Activated CD4-positive, alpha-beta T cell treated with anti-CD3 and anti-CD28 coated beads for 36 hours (primary cell): ENCODE measurements at places on chromosomes 13 and 19. TPM values are rescaled to one million over a fixed set of nuclear protein-coding genes. Genes with fewer than 3 reads are reported as not detected.

DNA sequence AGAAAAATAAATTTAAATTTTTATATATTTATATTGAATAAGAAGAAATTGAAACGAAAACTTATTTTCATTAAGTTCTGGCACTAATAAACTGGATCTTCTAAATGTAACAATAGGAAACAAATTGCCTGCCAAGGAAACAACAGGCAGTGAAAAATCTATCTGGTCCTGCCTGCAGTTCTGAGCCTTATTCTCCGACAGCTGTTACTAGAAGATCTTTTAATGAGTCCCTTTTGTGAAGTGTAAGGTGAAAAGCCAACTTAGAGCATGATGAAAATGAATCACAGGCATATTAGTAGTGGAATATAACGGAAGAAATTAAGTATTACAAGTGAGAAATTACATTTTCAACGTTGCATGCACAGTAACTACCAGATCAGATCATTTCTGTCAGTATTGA, 1002.7 kb upstream of the PCDH20 start:
- no peak for DNase-seq

DNA sequence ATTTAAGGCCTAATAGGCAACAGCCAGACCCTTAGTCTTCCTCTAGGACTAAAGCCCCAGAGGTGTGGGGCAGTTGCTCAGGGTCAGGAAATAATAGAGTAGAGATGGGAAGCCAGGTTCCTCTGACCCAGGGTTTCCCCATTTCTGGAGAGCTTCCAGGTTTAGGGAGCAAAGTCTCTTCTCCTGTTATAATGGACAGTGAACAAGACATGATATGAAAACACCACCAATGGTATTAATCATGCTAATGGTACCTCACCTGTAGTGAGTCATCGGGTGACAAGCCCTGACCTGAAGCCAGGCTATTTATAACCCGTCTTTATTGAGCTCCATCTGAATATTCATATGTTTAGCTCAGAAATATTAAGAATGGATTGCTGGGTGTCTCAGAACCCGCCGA, 24.6 kb downstream of the BICRA start:
- no peak for DNase-seq

GRCh38 chr19:45527731-45528130, 20.5 kb downstream of the VASP start:
- no peak for DNase-seq

GRCh38 chr19:33292595-33293254, 9.6 kb downstream of the CEBPA start:
- no peak for DNase-seq

DNA sequence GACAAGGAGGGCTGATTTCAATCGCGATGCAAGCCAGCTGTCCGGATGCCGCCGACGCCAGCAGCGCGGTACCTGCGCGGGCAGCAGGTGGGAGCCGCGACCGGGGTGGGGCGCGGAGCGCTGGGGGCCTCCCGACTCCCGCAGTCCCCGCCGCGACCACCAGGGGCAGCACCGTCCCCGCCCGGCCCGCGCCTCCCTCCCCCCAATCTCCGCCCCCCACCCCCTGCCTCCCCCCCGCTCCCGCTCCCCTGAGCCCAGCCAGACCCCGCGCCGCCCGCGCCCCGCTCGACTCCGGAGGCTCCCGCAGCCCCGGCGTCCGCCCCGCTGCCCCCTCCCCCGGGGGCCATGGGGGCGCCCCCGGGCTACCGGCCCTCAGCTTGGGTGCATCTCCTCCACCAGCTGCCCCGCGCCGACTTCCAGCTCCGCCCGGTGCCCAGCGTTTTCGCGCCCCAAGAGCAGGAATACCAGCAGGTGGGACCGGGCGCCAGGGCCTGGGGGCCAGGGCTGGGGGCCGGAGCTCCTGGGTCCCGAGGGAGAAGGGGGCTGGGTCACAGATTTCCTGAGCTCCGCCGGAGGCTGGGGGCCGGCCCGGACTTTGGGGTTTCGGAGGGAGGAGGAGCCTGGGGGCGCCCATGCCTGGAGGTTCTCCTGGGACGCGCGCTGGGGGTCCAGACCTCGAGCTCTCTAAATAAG, at the start of gene TTYH1:
TTYH1 (plus strand) TSS at position 257 of the 693 bp plus-strand sequence; CDS start at position 346, 89 bp downstream.
- DNase-seq = peak; percentile 71

- peak; percentile 99 for DNase-seq
Observed at GRCh38 chr19:41263850-41264580, at the start of gene HNRNPUL1. HNRNPUL1 (plus strand) TSS chr19:41264372; CDS start chr19:41264504, 132 bp downstream.

- peak; percentile 84 for DNase-seq
Observed at GRCh38 chr19:10289167-10289835, 451 bp upstream of the ICAM5 start.

DNA sequence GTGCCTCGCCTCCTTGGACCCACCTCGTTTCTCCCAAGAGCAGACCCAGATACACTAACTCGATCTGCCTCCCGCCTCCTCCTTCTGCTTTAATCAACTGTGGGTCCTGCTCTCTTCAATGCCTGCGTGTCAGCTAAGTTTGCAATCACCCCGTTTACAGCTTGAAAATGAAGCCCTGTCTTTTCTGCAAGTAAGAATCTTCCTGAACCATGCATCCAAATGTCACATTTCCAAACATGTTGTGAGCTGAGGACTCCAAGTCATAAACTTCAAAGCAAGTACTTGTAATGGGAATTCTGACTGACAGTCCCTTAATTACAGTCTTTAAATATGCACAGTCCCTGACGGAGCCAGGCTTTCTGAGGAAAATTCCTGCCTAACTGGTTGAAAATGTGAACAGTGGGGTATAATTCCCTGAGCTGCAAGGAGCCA, 154.9 kb upstream of the UQCRFS1 start:
- DNase-seq = no peak

DNA sequence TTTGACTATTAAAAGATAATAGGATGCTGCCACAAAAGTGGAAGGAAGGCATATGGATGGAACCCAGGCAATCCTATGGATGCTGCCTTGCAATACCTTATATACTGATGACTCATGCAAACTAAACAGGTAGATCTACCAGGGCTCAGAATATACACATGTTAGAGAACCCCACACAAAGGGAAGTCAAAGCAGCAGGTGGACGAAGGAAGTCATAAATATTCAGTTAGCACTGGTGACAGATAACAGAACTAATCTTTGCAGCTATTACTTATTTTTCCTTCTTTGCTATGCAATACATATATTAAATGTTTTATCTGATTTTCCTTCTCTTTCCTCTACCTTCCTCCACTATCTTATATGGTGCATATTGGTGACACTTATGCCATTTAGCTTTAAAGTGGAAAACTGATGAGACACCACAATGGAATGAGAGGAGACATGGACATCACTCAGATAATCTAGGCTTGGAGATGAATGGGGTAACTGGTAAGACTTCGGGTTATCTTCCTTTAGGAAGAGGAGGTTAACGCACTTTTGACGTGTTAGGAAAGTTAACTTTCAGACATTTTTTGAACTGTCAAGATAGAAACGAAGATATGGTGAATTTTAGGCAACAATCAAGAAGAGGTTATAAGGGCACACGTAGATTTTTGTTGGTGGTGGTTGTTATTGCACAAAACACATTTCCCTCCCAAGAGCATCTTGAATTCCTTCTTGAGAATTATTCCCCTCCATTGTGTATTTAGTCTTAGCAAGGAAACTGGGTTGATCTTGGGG, 39.8 kb upstream of the MBNL2 start:
- DNase-seq = no peak

- DNase-seq = no peak
Observed at GRCh38 chr19:3370214-3370720, 3.9 kb downstream of the NFIC start.

DNA sequence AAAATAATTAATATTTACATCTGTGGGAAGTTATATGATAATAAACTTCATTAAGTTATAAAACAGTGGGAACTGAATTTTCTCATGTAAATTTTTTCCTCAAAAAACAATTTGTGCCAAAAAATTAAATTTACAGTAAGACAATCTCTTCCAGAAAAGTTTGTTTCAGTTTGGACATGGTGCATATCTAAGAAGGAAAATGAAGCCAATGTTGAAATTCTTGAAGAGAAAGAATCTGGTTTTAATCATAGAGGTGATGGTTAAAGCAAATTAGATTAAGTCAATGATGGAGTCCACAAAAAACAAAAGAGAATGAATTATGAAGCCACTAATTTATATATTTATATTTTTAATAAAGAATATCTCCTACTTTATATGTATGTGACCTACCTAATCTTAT, 457.2 kb upstream of the SLITRK1 start:
- DNase-seq = no peak

- DNase-seq = no peak
Observed at GRCh38 chr19:28940751-28941500, 272.0 kb downstream of the UQCRFS1 start.

- DNase-seq = peak; percentile 28
Observed at GRCh38 chr13:45518525-45519245, 53.9 kb downstream of the COG3 start.

DNA sequence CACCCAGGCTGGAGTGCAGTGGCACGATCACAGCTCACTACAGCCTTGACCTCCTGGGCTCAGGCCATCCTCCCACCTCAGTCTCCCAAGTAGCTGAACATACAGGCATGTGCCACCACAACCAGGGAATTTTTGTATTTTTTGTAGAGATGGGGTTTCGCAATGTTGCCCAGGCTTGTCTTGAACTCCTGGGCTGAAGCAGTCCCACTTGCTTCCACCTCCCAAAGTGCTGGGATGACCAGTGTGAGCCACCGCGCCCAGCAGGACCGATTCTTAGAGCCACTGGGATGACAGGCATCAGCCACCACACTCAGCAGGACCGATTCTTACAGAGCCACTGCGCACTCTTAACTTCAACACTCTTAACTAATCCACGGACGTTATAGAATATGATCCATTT, 54.9 kb upstream of the RANBP3 start:
- DNase-seq = no peak

- no peak for DNase-seq
Observed at GRCh38 chr13:109989686-109990085, 203.3 kb upstream of the IRS2 start.

DNA sequence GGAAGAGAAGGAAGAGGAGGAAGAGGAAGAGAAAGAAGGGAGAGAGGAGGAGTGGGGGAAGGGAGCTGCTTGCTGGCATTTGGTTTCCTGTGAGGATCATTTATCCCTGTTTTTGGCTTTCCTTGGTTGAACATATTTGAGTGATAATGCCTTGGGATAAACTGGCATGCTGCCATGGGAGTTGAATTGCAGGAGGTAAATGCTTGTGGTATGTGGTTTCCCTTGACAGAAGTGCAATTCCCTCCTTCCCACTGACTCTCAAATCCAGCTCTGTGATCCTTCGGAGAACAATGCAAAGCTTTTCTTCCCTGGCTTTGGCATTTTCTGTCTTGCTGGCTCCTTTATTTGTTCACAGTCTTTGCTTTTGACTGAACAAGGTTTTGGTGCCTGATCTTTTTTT, 27.2 kb upstream of the CBY2 start:
- DNase-seq = no peak

GRCh38 chr13:44432650-44433049, 59.0 kb downstream of the SERP2 start:
- no peak for DNase-seq

- DNase-seq = no peak
Observed at GRCh38 chr19:40270362-40271089, 14.6 kb downstream of the AKT2 start.

- DNase-seq = no peak
Observed at GRCh38 chr19:9073806-9074205, 13.1 kb upstream of the OR1M1 start.

DNA sequence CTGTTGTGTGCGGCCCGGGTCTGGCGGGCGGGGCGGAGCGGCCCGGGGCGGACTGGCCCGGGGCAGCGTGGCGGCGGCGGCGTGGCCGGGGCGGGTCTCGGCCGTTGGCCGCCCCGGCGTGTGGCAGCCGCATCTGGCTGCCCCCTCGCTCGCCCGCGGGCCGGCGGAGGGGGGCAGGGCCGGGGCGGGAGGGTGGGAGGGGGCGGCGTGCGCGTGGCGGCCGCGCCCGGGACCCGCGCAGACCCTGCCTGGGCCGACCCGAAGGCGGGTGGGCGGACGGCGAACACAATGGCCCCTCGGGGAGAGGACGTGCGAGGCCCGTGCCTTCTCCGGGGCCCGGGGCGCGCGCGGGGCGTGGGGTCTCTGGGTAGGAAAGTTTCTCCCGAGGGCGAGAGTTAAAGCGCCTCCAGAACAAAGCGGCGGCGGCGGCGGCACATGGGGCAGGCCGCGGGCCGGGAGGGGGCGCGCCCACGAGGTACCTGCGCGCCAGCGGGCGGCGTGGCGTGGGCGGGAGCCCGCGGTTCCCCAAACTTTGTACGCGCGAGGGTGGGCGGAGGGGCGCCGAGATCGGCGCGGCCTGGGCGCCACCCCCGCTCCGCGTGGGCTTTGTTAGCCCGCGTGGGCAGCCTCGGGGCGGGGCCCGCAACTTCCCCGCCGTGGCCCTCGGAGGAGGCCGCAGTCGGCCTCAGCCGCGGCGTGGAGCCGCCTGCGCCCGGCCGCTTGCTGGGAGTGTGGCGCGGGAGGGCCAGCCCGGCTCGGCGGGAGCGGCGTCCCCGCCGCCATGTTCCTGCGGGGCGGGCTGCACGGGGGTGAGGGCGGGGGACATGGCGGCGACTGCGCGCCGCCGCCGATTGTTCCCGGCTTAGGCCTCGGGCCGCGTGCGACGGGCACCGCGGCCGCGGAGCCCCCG, 764 bp downstream of the MIR17HG start:
- DNase-seq = peak; percentile 78

DNA sequence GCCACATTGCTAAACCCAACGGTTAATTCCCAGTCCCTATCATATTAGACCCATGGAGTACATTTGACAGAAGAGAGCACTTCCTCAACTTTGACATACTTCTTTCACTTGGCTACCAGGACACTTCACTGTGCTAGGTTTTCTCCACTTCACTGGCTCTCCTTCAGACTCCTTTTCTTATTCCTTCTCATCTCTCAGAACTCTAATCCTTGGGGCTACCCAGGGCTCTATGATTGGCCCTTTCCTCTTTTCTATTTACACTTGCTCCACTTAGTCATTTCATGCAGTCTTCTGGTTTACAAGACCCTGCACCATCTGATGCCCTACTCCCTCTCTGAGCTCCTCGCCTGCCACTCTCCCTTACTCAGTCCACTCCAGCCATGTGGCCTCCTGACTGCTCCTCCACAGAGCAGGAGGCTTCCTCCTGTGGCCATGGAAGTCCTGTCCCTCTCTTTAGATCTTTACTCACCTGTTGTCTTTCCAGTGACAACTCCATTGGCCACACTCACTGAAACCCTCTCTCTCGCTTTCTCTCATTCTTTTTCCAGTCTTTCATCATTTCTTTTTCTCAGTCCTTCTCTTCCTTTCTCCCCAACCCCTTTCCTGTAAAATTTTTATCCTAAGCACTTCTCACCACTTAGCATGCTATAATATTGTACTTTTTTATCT, 90.4 kb downstream of the TBC1D4 start:
- no peak for DNase-seq

GRCh38 chr19:51448411-51449016, 9.7 kb downstream of the SIGLEC8 start:
- DNase-seq = peak; percentile 77

- DNase-seq = no peak
Observed at GRCh38 chr19:16654627-16655026, 5.3 kb downstream of the SMIM7 start.

Gene GAPDHS
- not detected for total RNA-seq

Gene SSC5D
- total RNA-seq = 0.32 TPM

Gene ZNF135
- 1.5 TPM for total RNA-seq

Gene B3GNT8
- 0.41 TPM for total RNA-seq

Gene KLC3
- total RNA-seq = 0.11 TPM
